ENCODE measurements at places on chromosomes 1 and 21.

GRCh38 chr1:110605901-110606656, at the start of gene KCNA2:
TSS of gene KCNA2 (minus strand) at chr1:110606358. CDS start at chr1:110604782, 1,576 bp downstream.
- DNase-seq, result peak; percentile 87

GRCh38 chr1:210800301-210800700, 333.6 kb downstream of the KCNH1 start:
- DNase-seq, result no peak

GRCh38 chr1:110233861-110234260, 23.7 kb downstream of the KCNC4 start:
- no peak for DNase-seq

DNA sequence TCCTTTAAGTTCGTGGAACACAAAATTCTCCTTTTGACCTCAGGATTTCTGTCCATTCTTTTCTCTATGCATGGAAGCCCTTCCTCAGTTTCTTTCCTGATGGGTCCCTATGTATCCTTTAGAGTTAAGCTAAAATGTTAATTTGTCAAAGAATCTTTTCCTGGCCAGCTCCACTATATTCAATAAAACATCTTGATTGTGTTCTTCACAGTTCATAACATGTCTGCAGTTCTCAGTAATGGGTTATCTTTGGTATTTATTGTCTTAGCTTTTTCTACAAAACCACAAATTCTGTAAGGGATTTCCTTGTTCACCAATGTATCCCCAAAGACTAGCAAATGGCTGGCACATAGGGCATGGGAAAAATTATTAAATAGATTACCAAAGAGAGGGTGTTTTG, 998.5 kb downstream of the ADGRL2 start:
- no peak for DNase-seq

DNA sequence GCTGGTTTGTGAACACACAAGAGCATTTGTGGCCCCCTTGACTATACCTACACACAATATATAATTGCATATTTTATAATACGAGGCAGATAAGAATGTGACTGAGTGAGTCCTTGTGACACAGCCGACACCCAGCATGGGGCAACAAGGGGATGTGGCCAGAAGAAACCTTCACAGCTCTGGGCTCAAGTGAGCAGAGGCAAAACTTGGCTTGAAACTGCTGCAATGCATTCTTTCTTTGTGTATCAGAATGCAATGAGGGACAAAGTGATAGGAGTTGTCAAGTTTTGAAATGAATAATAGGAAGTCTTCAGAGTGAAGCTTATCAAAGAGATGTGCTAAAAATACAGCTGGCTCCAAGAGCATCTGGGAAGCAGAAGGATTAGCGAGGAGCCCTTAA, 124.0 kb upstream of the C8B start:
- no peak for DNase-seq

DNA sequence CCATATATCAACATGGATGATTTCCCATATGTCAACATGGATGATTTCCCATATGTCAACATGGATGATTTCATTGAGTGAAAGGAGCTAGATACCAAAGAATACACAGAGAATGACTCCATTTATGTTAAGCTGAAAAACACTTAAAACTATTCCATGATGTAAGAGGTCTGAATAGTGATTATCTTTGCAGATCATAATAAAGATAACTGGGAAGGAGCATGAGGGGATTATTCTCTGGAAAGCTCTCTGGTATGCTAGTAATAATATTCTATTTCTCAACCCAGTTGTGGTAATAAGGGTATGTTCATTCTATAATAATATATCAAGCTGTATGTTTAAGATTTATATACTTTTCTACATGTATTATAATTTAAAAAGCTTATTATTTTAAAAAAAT, 14.1 kb downstream of the SYNJ1 start:
- no peak for DNase-seq

- no peak for DNase-seq
Observed at GRCh38 chr1:226678251-226678650, 60.8 kb downstream of the ITPKB start.

DNA sequence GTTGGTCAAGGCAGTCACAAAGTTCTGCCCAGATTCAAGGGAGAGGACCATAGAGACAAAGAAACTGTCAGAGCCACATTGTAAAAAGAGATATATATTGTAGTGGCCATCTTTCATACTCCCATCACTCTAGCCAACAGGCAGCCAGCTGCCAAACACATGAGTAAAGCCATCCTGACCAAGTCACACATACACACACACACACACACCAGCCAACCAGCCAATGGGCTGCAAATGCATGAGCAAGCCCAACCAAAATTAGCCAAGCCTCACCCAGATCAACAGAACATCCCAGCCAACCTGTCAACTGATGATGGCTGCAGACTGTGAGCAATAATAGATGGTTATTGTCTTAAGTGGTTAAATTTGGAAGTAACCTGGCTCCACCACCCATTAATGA, 120.7 kb downstream of the SEC16B start:
- no peak for DNase-seq

DNA sequence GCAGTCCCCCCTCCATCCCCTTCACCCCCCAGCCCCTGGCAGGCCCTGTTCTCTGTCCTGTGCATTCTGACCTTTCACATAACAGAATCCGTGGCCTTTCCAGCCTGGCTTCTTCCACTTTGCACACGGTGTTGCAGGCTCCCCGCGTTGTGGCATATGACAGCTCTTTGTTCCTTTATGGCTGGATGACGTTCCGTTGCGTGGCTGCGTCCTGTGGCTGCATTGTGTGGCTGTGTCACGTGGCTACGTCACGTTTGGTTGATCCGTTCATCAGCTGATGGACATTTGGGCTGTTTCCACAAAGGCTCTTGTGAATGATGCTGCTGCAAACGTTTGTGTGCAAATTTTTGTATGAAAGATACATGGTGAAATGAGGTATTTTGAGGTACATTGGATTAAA, 53.3 kb downstream of the PDE9A start:
- DNase-seq, result no peak

- no peak for DNase-seq
Observed at GRCh38 chr1:92444351-92444750, 42.4 kb downstream of the GFI1 start.

DNA sequence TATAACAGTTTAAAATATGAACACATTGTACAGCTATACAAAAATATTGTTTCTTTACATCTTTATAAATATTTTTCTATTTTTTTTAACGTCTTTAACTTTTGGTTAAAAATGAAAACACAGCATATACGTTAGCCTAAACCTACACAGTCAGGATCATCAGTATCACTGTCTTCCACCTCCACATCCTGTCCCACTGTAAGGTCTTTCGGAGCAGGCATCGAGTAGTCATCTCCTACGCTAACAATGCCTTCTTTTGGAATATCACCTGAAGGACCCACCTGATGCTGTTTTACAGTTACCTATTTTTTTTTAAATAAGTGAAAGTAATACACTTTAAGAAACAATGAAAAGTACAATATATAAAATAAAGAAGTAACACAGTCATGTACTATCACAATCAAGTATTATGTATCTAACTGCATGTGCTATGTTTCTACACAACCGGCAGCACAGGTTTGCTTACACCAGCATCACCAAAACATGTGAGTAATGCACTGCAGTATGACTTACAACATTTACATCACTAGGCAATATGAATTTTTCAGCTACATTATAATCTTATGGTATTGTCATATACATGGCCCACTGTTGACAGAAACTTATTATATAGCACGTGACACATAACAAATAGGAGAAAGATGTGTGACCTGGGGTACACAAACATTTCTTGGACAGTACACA, 254.4 kb downstream of the AKT3 start:
- no peak for DNase-seq

- DNase-seq, result no peak
Observed at GRCh38 chr1:209222826-209223225, 360.7 kb upstream of the CAMK1G start.

GRCh38 chr1:111878649-111879048, 110.8 kb downstream of the KCND3 start:
- DNase-seq, result no peak

- peak; percentile 63 for DNase-seq
Observed at GRCh38 chr1:55071477-55071876, 32.1 kb downstream of the PCSK9 start.

- DNase-seq, result peak; percentile 57
Observed at GRCh38 chr1:32759997-32760623, 57.0 kb downstream of the YARS1 start.

DNA sequence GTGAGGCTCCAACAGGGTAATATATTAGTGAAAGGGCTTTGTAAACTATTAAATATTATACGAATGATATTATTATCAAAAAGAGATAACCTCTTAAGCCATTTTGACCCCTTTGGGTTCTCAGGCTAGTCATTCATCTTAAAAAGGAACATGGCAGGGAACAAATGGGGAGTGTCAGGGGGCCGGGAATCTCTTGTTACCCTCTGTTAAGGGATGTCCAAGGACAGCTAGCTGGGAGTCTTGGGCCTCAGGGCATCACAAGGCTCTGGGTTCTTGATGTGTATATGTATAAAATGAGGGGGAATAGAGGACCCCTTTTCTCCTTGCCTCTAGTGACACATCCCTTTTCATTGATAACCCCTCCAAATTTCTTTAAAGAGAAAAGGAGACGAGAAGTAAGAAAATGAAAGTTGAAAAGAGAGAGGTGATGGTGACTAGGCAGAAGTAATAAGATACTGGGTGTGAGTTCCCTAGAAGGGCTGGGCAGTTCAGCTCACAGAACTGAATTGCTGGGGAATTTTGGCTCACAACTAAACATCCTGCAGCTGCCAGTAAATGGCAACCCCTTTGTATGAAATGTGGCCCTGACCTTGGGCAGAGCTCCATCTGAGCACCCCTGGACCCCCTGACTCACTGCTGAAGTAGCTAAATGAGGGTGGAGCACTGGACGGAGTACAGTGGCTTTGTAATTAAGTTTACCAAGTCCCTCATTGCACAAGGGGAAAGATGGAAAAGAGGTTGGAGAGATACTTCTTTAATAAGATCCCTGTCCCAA, 20.0 kb upstream of the ZNF326 start:
- DNase-seq, result no peak

- DNase-seq, result no peak
Observed at GRCh38 chr1:218447010-218447689, 102.0 kb downstream of the TGFB2 start.

- no peak for DNase-seq
Observed at GRCh38 chr1:85153149-85153891, 47.5 kb downstream of the SYDE2 start.

GRCh38 chr1:159835356-159835755, 8.7 kb downstream of the SLAMF8 start:
- no peak for DNase-seq

DNA sequence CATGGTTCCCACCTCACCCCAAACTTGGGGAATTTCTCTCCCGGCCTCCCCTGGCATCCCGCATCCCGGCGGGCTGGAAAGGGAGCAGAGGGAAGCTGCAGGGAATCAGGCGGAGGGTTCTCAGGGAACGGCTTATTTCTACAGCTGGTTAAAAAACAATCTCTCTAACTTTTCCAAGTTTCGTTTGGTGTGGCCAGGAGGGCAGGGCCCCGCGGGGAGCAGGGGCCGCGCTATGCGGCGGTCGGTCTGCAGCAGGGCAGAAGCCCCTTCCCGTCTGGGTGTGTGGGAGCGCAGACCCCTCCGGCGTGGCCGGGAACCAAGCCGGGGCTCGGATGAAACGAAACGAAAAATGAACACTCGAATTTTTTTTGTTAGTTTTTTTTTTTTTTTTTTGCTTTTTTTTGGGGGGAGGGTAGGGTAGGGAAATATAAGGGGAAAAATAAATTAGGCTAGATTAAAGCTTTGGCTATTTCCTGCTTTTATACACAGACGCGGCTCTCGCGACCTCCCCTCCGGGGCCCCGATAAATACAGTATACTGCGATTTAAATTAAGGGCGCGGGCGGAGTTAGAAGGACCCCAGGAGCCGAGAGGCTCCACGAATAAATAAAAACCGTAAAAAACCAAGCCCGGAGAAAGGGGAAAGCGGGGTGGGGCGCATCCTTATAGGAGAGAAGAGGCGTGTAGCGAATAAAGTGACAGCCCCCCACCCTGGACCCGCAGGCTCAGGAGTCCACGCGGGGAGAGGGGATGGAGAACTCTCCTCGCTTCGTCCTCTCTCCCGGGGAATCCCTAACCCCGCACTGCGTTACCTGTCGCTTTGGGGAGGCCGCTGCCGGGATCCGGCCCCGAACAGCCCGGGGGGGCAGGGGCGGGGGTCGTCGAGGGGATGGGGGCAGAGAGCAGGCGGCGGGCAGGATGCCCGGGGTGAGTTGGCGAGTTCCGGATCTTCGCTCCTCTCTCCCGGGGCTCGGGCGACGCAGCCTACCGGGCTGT, 2.1 kb downstream of the POU3F1 start:
- peak; percentile 56 for DNase-seq

GRCh38 chr1:204065174-204065985, 7.5 kb upstream of the SOX13 start:
- DNase-seq, result peak; percentile 88

- DNase-seq, result no peak
Observed at GRCh38 chr1:67552336-67552759, 122.1 kb upstream of the SERBP1 start.

GRCh38 chr1:94105957-94106529, 14.9 kb downstream of the ABCA4 start:
- DNase-seq, result peak; percentile 20

- DNase-seq, result no peak
Observed at GRCh38 chr1:27713869-27714513, 11.8 kb upstream of the FAM76A start.

GRCh38 chr1:198300451-198300850, 143.7 kb downstream of the NEK7 start:
- DNase-seq, result peak; percentile 18

DNA sequence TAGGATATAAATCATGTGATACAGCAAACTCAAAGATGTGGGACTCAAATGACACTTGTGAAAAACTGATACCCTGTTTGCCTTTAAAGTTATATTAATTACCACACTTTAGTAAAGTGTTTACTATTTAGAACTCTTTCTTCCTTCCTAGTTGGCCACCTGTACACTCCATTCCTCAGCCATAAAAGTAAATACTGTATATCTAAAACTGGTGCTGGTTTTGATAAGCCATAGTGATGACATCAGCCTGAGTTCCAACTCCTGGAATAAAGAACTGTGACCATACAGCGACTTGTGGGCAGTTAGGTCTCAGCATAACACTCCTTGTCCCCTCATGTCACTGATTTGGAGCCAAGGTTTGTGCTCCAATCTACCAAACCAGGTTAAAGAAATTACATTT, 2.8 kb downstream of the PTGER3 start:
- no peak for DNase-seq

- no peak for DNase-seq
Observed at GRCh38 chr1:206737729-206738201, 32.8 kb upstream of the IL19 start.

GRCh38 chr1:158185770-158186169, 5.1 kb downstream of the CD1D start:
- DNase-seq, result no peak

DNA sequence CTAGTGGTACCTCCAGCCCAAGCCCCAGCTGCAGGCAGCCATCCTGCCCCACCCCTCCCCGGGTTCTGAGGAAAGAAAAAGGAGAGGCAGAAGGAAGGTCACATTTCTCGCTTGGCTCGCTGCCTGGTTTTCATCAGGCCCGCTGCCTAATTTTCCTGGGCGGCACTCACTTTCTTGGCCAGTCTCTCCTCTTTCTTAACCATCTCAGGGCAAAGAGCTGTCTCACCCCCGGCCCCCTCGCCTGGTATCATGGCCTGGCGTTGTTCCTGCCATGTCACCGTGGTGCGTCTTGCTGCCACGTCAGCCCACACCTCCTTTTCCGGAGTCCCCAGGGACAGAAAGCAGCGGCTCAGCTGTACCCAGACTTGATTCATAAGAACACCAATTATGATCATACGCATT, 26.6 kb upstream of the CASZ1 start:
- DNase-seq, result no peak

GRCh38 chr1:164609089-164609488, 50.1 kb downstream of the PBX1 start:
- peak; percentile 62 for DNase-seq

Measured in eye (tissue), 1 donor.